RKO (cell line): ENCODE measurements at places on chromosomes 1 and 21.

DNA sequence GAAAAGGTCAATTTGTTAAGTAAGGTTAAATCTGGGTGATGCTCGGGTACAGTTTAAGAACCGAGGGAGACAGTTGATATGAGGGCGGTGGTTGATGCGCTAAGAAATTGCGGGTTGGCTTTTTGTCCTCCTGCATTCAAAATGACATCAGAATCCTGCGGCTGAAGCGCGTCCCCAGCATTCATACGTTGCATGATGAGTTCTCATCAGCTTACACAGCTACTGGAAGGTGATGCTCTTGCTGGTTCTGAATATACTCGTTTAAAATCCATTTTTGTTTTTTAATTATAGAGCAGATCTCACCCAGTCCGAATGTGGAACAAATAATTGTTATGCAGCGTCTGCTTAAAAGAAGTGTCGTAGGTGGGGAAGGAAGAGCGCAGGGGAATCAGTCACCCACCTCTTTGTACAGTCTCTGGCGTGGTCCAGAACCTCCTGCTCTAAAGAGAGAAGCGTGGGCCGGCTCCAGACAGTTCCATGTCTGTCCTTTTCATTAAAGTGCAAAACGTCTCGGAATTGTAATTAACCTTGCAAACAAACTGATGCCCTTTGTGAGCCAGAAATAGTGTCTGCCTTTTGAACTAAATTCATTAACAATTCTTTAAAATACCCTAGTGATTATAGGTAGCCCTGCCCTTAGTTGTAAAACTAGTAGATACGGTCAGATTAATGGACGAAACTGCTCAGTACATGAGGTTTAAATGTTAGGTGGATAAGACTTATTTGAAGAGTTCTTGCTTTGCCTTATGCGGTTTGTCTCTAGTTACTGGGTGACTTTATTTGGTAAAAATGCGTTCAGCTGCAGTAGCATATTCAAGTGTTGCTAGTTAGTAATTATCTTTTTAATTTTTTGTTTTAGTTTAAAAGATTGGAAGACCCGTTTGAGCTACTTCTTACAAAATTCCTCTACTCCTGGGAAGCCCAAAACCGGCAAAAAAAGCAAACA, 741 bp downstream of the RGS2 start:
- DNase-seq, result peak; percentile 83

DNA sequence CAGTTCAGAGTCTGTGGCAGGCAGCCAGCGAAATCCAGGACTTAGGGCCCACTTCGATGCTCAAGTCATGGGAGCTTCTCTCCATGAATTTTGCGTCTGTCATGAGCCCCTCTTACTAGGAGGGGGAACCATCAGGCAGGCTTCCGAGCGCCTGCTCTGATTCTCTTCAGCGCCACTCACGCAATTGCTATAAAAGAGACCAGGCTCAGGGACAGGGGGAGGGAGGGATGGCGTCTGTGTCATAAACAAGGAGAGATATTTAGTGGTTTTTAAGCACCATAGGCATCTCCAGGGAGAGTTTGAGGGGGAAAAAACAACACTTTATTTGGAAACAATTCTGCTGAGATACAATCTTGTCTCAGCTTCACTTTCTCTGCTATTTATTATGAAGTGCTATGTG, 60.6 kb downstream of the NAV1 start:
- no peak for DNase-seq

DNA sequence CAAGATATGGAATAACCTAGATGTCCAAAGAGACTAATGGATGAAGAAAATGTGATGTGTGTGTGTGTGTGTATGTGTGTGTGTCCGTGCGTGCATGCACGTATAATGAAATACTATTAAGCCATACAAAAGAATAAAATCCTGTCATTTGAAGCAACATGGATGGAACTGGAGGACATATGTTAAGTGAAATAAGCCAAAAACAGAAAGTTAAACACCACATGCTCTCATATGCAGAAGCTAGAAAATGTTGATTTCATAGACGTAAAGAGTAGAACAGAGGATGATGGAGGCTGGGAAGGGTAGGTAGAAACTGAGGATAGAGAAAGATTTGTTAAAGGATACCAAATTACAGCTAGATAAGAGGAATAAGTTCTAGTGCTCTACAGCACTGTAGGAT, 133.7 kb downstream of the APP start:
- DNase-seq, result no peak

GRCh38 chr1:94862718-94863117, 42.6 kb downstream of the SLC44A3 start:
- no peak for DNase-seq

DNA sequence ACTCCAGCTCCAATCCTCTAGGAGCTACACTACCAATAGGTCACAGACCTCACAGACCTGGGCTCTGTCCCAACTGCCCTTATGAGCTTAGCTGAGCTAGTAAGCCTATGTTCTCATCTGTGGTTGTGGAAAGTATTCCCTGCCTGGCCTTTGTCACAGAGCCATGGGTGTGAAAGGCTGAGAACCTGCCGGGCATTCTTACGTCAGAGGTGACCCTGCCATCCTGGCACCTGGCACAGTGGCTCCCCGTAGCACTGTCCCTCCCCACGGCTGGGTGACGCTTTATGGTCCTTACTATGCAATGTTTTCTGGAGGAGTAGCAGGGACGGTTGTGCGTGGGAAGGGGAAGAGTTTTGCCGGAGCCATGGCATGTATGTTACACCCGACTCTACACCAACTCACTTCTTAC, 3.5 kb downstream of the TNFRSF1B start:
- DNase-seq, result no peak

DNA sequence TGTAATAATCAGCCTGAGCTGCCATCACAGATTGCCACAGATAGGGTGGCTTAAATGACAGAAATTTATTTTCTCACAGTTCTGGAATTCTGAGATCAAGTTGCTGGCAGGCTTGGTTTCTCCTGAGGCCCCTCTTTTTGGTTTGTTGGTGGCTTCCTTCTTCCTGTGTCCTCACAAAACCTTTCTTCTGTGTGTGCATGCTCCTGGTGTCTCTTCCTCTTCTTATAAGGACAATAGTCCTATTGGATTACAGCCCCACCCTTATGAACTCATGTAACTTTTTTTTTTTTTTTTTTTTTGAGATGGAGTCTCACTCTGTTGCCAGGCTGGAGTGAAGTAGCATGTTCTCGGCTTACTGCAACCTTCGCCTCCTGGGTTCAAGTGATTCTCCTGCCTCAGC, 41.0 kb upstream of the F3 start:
- no peak for DNase-seq

DNA sequence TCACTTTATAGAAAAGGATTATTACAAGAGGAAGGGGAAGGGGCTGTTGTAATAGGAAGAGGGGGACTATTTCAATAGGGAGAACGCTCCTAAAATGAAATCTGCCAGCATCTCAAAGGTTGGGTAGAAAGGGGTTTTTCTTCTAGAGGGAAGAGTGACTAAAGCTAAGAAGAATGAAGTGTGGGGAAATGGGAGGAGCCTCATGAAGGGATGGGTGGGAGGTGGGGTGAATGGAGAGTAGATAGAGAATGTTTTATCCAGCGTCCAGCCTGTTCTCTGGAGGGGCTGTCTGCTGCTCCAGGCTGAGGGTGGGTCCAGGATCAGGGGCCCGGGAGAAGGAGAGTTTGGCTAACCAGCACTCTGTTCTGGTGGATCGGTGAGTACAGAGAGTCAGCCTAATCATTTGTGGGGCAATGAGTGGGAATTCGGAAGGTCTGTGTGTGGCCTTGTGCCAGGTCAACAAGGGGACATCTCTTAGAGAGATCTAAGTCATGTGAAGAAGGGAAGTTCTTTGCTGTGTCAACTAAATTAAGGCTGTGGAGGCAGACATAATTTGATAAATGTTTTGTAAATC, 25.2 kb downstream of the VN1R5 start:
- DNase-seq, result no peak

- no peak for DNase-seq
Measured at GRCh38 chr1:40748841-40749718, 34.5 kb upstream of the KCNQ4 start.

GRCh38 chr1:183873642-183874041, 68.7 kb downstream of the RGL1 start:
- no peak for DNase-seq

- peak; percentile 12 for DNase-seq
Measured at GRCh38 chr1:64469116-64469976, 583 bp upstream of the CACHD1 start.

- no peak for DNase-seq
Measured at GRCh38 chr1:159902541-159902940, 2.6 kb upstream of the CFAP45 start.

GRCh38 chr21:15210235-15210678, 145.5 kb upstream of the NRIP1 start:
- DNase-seq, result no peak

DNA sequence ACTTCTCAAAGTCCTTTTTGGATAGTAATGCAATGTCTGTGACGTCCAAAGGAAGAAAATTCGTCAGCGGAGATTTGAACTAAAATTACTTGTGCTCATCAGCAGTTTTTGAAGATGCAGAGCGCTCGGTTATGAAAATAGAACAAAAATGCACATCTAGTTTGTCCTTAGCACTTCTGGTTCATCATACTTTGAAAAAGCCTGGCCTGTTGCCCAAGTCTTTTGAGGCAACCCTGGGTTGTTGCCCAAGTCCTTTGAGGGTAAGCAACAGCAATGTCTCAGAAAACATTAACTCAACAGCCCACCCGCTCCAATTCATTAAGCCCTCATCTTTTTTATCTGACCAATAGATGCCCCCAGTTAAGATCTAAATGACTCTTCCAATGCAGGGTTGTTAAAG, 91.9 kb downstream of the HUNK start:
- DNase-seq, result no peak

DNA sequence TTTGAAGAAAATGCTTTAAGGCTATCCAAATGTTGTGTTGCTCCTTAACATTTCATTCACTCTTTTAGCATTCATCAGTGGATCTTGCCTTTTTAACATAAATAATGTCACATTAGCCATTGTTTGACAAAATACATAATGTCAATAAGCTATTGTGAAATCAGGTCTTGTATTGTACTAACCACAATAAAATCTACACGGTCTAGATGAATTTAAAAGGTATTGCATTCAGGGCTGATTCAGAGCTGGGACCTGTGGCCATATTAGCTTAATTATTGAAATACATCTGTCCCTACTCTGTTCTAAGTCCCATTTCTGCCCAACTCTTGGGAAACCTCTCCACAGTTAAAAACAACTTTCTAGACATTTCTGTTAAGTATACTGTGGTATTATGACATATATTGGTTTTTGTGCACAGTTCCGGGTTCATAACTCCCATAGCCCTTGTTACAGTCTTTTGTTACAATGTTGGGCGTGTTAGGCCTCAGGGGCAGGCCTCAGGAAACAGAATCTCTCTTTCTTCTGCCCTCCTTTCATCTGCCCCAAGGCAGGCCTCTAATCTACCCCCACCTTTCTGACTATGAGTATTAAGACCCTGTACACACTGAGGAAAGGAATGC, 44.7 kb upstream of the CITED4 start:
- DNase-seq, result no peak

GRCh38 chr1:205298191-205298994, 23.2 kb downstream of the NUAK2 start:
- DNase-seq, result peak; percentile 49

DNA sequence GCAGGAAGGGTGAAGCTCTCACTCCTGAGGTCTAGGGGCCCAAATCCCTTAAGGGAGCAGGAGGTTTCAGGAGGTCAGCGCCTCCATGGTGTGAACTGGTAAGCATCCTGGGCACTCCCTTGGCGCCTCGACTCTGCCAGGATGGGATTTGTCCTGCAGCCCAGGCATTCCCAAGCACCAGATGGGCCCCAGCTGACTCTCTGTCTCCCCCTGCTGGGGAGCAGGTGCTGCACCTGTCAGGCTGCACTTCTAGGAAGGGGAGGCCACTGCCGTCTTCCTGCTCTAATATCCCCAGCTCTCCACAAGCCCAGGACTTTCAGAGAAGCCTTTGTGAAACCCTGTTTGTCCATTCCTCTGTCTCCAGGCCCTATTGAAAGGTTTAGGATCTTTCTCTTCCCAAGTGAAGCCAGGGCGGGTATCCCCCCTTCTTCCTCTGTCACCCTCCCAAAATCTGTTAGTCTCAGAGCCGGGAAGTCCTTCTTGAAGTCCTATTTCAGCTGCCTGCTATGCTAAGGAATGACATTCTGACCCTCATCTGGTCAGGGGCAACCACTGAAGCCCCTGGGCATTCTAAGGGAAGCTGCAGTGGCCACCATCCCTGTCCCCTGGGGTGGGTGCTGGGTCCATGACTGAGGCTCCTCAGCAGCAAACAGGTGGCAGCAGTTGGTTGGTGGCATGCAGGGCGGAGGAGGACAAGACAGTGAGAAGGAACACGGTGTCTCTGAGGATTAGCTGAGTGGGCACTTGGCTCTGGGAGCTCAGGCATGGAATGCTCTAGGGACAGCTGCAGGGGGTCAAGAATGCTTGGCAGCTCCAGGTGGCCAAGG, 3.2 kb downstream of the MYBPH start:
- DNase-seq, result peak; percentile 62

DNA sequence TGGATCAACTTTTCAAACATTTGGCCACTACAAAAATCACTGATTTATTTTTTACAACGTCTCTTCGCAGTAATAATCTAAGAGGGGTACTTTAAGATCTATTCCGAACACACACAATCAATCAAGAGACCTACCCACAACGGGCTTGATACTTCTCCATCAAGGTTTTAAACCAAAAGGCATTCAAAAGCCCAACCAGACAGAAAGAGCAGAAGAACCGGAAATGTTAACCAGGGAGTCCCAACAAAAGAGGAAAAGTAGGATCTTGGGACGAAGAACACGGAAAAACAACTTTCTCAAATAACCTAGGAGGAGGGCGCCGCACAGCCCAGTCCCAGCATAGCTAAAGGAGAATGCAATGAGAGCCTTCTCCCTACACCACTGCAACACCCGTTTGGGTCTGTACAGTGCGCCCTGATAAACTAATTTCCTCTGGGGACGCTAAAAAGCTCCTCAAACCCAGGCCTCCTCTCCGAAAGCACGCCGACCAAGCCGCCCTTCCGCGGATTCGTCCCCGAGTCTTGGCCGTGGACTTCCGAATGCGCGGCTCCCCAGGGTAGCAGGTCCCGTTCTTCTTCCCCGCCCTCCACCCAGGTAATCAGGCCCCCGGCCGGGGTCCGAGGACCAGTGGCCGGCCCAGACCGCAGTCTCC, 623 bp downstream of the RPL22 start:
- DNase-seq, result no peak

DNA sequence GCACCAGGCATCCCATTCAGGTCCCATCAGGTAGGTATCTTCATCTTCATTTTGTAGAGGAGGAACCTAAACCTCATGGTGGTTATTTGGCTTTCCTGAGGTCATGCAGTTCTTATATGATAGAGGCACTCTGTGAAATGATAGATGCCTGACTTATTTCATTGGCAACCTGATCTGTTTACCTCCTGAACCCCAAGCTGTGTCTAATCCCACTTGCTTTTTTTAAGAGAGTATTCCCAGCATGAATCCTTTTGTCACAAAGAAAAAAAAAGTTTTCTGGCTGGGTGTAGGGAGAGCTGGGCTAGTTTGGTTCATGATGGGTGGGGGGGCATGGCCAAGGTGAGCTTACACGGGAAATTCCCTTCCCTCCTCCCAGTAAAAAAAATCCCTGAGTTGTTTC, 154.2 kb downstream of the TENT5C start:
- DNase-seq, result no peak

GRCh38 chr1:154304664-154305337, 16.1 kb upstream of the AQP10 start:
- peak; percentile 70 for DNase-seq

GRCh38 chr1:165290148-165290547, 66.4 kb downstream of the LMX1A start:
- DNase-seq, result peak; percentile 30

GRCh38 chr1:2382621-2383361, 8.6 kb downstream of the MORN1 start:
- DNase-seq, result peak; percentile 23

- no peak for DNase-seq
Measured at GRCh38 chr21:40660461-40660860, 186.5 kb downstream of the DSCAM start.
